Motor neuron (in vitro differentiated cells): ENCODE measurements at places on chromosomes 7 and 10. TPM values are rescaled to one million over a fixed set of nuclear protein-coding genes. Genes with fewer than 3 reads are reported as not detected.

DNA sequence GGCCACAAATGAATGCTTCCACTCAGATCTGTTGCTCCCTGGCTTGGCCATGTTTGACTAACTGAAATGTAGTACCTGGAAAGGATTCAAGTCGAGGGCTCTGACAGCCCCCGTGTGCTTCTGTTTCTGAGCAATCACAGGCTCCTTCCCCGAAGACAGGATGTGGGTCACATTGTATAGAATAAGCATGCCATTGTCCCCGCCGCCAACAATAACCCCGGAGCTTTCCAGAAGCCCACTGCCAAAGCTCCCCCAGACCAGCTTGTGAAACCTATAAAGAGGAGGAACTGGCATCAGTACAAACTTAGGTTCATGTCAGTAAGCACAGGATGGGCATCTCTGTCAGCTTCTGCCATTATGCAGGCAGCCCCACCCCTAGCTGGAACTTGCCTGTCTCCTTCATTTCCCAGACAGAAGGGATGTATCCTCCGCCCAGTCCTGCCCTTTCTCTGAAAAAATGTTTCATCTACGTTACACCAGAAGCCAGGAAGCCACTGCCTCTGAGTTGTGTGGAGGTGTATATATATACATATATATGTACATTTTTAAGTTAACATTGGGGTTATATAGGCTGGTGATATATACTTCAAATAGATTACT is 10.3 kb downstream of the SEC31B start:
- ATAC-seq: no peak

DNA sequence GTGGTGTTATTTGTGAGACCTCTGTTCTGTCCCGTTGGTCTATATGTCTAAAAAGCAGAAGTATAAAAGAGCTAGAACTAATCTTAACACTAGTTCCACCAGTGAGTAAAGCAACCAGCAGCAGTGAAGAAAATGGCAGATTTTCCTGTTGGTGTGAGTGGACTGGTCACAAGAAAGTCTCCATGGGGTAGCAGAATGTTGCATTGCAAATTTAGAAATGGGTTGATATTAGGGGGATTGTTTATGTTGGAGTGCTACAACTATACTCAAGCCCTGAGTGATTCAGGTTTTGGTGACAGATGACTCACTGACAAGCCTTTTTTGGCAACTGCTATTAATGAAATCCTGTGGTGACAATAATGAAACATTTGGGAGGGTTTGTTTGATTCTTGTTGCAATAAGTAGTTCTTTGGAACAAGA is 5.6 kb downstream of the AVL9 start:
- ATAC-seq: peak; percentile 37

GRCh38 chr10:73810358-73810734 is 1.1 kb downstream of the NDST2 start:
- ATAC-seq: no peak

DNA sequence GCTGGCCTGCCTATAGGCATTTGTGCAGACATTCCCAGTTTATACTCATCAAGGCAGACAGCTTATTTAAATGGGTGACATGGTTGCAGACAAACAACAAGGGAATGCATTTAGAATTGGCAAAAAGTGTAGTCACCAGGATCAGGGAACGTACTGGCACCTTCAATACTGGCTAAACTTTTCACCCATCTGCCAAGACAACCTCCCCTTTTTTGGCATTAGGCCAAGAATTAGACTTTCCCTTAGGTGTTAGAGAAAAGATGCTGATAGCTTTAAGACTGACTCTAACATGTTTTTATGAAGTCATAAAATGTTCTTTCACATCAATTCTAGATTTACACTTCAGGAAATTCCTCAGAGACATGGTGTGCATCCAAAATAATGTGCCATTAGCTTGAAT is 365.9 kb downstream of the PHTF2 start:
- no peak for ATAC-seq

Gene BRI3
- total RNA-seq: 86.4 and 99.2 TPM in 2 replicates
